ENCODE measurements at places on chromosomes 11 and 22. TPM values are rescaled to one million over a fixed set of nuclear protein-coding genes. Genes with fewer than 3 reads are reported as not detected.

GRCh38 chr11:96179905-96180304 is 163.1 kb downstream of the MAML2 start:
- H3K4me3 ChIP-seq, result no peak overlapping the region
- no peaks in the 10 kb centered on the region for H3K36me3 ChIP-seq
- H3K4me1 ChIP-seq, result peaks cover 2% of the 10 kb centered on the region
- H3K27me3 ChIP-seq, result no peaks in the 10 kb centered on the region

DNA sequence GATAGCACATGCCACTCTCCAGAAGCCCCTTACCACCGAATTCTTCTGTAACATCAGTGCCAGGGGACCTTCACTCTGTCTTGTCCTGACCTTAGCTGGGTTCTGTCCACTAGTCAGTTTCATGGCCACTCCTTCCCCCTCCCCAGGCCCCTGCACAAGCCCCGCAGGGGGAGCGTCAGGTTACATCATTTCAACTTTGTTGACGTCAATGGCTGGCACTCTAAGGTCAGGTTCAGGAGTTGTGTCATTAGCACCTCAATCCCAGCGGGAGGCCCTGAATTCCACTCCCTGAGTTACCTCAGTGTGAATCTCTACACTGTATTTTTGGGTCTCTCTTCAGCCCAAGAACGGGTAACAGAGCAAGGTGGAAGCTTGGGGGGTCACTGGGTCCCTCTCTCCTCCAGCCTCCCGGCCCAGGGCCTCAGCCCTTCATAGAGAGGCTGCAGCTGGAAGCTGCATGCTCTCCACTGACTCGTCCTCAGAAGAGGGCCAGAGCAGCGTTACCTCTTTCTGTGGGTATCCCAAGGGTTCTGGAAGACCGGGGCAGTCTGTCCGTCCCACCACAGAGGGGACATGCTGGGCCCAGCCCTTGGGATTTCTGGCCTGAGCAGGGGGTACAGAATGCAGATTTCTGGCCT is 10.3 kb downstream of the USH1C start:
- H3K4me3 ChIP-seq, result no peak overlapping the region
- no peak for DNase-seq
- H3K36me3 ChIP-seq, result no peaks in the 10 kb centered on the region
- no peaks in the 10 kb centered on the region for H3K4me1 ChIP-seq
- no peak overlapping the region for H3K27ac ChIP-seq

GRCh38 chr11:68128682-68129327 is 7.6 kb upstream of the CHKA start:
- H3K4me1 ChIP-seq, result peaks cover 7% of the 10 kb centered on the region
- H3K27me3 ChIP-seq, result peaks cover 11% of the 10 kb centered on the region
- no peaks in the 10 kb centered on the region for H3K36me3 ChIP-seq
- H3K4me3 ChIP-seq, result no peak overlapping the region
- H3K27ac ChIP-seq, result no peak overlapping the region
- no peak for DNase-seq

GRCh38 chr22:24181088-24181995 is at the start of gene SUSD2:
TSS of gene SUSD2 (plus strand) at chr22:24181487. CDS start at chr22:24181520, 33 bp downstream.
- no peaks in the 10 kb centered on the region for H3K4me1 ChIP-seq
- peaks cover 21% of the 10 kb centered on the region for H3K36me3 ChIP-seq
- no peak for DNase-seq
- no peaks in the 10 kb centered on the region for H3K27me3 ChIP-seq
- no peak within 1 kb of the TSS for H3K4me3 ChIP-seq

DNA sequence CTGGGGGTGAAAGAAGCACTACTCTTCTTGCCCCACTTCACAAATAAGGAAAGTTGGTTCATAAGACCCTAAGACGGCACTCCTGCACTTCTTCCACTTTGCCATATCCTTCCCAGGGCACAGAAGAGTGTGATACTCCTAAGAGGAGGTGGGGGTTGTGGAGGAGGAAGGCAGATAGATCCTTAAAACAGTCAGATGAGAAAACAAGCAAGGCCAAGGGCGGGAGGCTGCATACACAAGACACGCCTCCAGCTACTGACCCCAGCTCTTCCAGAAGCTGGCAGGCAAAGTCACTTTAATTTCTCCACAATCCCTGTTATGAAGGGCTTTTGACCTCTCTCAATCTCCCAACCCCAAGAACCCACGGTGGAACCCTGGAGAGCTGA is 1.6 kb upstream of the CHRM4 start:
- peaks cover 36% of the 10 kb centered on the region for H3K4me1 ChIP-seq
- H3K4me3 ChIP-seq, result no peak overlapping the region
- H3K27me3 ChIP-seq, result peaks cover 28% of the 10 kb centered on the region
- H3K36me3 ChIP-seq, result peaks cover 10% of the 10 kb centered on the region
- H3K27ac ChIP-seq, result no peak overlapping the region

DNA sequence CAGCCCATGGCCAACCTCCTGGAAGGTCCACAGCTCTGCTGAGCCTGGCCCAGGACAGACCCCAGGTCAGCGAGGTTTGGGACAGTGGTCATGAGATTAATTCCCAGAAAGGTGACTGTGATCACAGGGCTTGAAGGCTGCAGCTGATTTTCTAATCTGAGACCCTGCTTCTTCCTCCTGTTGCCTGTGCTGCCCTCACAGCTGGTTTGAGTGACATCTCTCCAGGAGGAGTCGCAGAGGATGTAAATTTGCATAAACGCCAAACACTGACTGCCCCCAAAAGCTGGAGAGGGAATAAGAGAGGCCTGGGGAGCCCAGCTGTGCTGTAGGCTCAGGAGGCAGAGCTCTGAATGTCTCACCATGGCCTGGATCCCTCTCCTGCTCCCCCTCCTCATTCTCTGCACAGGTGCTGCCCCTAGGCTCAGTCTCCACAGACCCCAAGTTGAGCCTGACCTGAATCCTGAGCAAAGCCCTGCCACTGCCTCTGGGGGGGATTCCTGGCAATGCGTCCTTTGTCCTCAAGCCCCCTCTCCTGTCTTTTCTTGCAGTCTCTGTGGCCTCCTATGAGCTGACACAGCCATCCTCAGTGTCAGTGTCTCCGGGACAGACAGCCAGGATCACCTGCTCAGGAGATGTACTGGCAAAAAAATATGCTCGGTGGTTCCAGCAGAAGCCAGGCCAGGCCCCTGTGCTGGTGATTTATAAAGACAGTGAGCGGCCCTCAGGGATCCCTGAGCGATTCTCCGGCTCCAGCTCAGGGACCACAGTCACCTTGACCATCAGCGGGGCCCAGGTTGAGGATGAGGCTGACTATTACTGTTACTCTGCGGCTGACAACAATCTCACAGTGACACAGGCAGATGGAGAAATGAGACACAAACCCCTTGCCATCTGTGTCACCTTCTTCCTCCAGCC is 23.8 kb downstream of the GGTLC2 start:
- peaks cover 27% of the 10 kb centered on the region for H3K4me1 ChIP-seq
- no peak for DNase-seq
- no peaks in the 10 kb centered on the region for H3K36me3 ChIP-seq
- no peak overlapping the region for H3K4me3 ChIP-seq
- H3K27ac ChIP-seq, result no peak overlapping the region

DNA sequence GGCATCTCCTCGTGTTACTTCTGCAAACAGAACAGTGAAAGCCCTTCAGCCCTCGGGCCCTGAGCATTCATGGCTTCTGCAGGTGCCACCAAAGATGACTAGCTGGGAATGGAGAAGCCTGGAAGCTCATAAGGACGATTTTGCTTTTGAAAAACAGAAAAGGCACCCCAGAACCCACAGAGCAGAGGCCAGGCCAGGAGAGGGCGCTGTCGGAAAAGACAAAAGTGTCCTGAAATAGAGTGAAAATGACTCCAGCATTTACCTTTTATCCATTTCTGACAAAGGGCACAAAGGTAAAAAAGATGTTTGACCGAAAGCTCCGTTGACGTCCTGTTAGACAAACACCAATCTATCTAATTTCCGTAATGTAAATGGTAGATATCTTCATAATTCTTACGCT is 37.6 kb downstream of the ZNF195 start:
- H3K36me3 ChIP-seq, result no peaks in the 10 kb centered on the region
- no peaks in the 10 kb centered on the region for H3K4me1 ChIP-seq
- no peak overlapping the region for H3K27ac ChIP-seq
- peak; percentile 49 for DNase-seq
- H3K4me3 ChIP-seq, result no peak overlapping the region

GRCh38 chr11:129224538-129224937 is 32.4 kb upstream of the ARHGAP32 start:
- H3K27me3 ChIP-seq, result no peaks in the 10 kb centered on the region
- no peak for DNase-seq
- no peak overlapping the region for H3K4me3 ChIP-seq
- H3K4me1 ChIP-seq, result no peaks in the 10 kb centered on the region
- H3K27ac ChIP-seq, result no peak overlapping the region

DNA sequence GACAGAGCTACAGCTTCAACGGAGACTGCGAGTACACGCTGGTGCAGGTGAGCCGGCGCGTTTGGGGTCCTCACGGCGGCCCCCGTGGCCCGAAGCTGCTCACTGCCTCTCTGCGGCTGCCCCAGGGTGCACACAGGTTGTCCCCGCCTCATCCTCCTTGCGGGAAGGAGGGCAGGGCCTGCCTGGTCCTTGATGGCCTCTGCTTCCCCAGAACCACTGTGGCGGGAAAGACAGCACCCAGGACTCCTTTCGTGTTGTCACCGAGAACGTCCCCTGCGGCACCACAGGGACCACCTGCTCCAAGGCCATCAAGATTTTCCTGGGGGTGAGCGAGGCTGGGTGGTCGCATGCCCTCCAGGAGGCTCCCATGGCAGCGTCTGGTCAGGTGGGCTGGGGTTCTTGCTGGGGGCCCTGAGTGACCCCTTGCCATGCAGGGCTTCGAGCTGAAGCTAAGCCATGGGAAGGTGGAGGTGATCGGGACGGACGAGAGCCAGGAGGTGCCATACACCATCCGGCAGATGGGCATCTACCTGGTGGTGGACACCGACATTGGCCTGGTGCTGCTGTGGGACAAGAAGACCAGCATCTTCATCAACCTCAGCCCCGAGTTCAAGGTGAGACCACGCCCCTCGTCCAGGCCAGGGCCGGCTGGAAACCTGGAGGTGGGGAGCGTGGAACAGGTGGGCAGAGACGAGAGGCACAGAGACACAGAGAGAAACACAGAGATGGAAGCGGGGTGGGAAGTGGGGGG is 19.4 kb downstream of the MUC5AC start:
- no peaks in the 10 kb centered on the region for H3K4me1 ChIP-seq
- no peaks in the 10 kb centered on the region for H3K36me3 ChIP-seq
- no peak for DNase-seq
- no peak overlapping the region for H3K4me3 ChIP-seq
- no peak overlapping the region for H3K27ac ChIP-seq
- no peaks in the 10 kb centered on the region for H3K27me3 ChIP-seq

DNA sequence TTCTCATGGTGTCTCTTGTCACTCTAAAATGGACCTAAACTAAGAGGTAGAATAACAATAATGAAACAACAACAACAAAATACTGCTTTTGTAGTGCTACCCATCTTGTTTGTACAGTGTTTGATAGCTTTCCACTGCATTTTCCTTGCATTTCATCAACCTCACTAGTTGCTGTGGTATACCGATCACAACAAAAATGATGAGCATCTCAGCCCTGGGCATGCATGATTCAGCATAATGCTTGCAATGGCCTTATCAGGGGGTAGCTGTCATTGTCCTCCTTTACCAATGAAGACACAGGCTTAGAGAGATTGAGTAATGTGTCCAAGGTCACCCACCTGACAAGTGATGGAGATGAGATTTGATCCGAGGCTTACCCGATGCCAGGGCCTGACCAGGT is 682.5 kb downstream of the NTM start:
- H3K27me3 ChIP-seq, result no peaks in the 10 kb centered on the region
- H3K4me1 ChIP-seq, result no peaks in the 10 kb centered on the region
- H3K36me3 ChIP-seq, result no peaks in the 10 kb centered on the region
- DNase-seq, result no peak
- H3K27ac ChIP-seq, result no peak overlapping the region
- H3K4me3 ChIP-seq, result no peak overlapping the region

GRCh38 chr11:14269692-14270573 is 89.0 kb downstream of the RRAS2 start:
- H3K36me3 ChIP-seq, result peaks cover 2% of the 10 kb centered on the region
- no peaks in the 10 kb centered on the region for H3K27me3 ChIP-seq
- H3K4me1 ChIP-seq, result peaks cover 20% of the 10 kb centered on the region
- no peak overlapping the region for H3K4me3 ChIP-seq

DNA sequence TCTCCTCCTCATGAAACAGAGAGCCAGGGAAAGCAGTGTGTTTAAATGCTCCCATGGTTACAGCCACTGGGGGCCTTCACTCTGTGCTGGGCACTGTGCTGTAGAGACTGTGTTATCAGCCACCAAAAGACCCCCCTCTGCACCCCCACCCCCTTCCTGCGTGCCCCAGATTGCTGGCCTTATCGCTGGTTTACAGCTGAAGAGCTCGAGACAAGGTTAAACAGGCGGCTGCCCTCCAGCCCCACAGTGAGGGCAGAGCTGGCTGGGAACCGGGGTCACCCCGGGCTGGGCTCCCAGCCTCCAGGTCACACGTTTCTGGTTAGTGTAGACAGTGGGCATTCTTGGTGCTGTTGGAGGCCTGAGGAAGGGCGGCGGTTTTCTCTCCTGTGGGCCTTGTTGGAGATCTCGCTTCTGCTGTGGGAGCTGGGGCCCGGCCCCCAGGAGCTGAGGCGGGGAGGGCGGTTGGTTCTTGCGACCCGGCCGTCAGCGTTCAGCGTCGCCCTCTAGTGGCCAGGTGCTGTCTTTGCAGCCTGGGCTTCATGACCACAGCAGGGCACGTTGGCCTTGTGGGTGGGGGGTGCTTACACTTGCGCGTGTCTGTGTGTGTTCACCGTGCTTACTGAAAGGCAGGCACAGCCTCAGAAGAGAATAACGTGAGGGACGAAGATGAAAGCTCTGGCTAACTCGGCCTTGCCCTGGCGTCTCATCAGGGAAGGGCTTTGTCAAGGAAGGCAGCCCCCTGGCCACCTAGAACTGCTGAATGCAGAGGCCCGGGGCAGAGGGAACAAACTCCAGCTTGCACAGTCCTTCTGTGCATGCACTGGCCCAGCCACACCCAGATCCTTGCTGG is 40.8 kb downstream of the TBC1D22A start:
- peak; percentile 66 for DNase-seq
- H3K4me1 ChIP-seq, result peaks cover 21% of the 10 kb centered on the region
- peak overlapping the region; percentile 8 for H3K27ac ChIP-seq
- H3K27me3 ChIP-seq, result no peaks in the 10 kb centered on the region

DNA sequence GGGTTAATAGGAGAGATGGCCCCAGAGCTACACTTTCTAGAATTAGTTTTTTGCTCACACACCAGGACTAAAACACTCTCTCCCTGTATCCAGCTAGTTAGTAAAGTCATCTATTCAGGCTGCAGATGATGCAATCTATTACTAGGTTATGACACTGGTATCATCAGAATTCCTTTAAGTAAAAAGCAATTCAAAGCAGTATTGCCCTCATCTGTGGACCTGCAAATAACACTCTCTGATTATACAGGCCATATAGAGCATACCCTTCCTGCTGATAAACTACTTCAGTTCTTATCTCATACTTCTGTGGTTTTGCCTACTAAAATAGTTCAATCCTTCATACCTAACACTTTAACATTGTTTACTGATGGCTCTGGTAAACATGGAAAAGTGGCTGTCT is 13.5 kb upstream of the MTMR2 start:
- no peaks in the 10 kb centered on the region for H3K36me3 ChIP-seq
- no peaks in the 10 kb centered on the region for H3K4me1 ChIP-seq
- H3K27ac ChIP-seq, result no peak overlapping the region
- no peak for DNase-seq
- no peaks in the 10 kb centered on the region for H3K27me3 ChIP-seq

GRAP2 gene
- 97.3 TPM for total RNA-seq

SAA4 gene
- not detected for total RNA-seq

APOA5 gene
- total RNA-seq, result not detected

POLA2 gene
- total RNA-seq, result 24.2 TPM

NTM gene
- total RNA-seq, result not detected

Data from natural killer cell (primary cell).